ENCODE measurements at places on chromosomes 1 and 21. TPM values are rescaled to one million over a fixed set of nuclear protein-coding genes. Genes with fewer than 3 reads are reported as not detected.

C4BPB gene
- total RNA-seq, result 1.5 TPM

SPATA46 gene
- not detected for total RNA-seq

TMPRSS15 gene
- not detected for total RNA-seq

ZNF281 gene
- 43.3 TPM for total RNA-seq

GNAT2 gene
- total RNA-seq, result not detected

OR10Z1 gene
- total RNA-seq, result not detected

TINAGL1 gene
- total RNA-seq, result 0.55 TPM

TEDDM1 gene
- total RNA-seq, result not detected

FCAMR gene
- not detected for total RNA-seq

SERTAD4 gene
- 0.52 TPM for total RNA-seq

SPRR5 gene
- not detected for total RNA-seq

CFHR2 gene
- total RNA-seq, result not detected

TRAPPC10 gene
- total RNA-seq, result 19.9 TPM

SPATA17 gene
- 2.1 TPM for total RNA-seq

Measured in A549 treated with AZD2906 at 1 μM for 4 hours (cell line).